ENCODE measurements at places on chromosomes 2 and 18.

- no peak for DNase-seq
These were observed 504.8 kb upstream of the NRP2 start for GRCh38 chr2:205177546-205177945.

GRCh38 chr2:239719791-239720360, 305.3 kb downstream of the NDUFA10 start:
- DNase-seq = no peak

DNA sequence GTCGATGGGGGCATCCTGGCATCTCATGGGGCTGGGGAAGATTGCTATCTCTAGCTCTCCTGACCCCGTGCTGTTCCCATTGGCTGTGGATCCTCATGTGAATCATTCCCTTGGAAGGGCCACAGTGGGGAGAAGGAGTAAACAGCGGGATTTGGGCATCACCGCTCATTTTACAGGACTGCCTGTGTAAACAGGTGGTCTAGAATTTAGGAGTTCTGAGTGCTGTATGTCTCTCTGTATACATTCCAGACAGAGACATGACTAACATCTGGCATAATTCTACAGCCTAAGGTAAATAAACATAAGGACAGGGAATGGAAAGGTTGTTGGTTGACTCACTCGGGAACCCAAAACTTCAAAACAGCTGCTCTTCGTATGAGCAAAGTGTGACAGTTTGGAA, 92.7 kb downstream of the COPS8 start:
- no peak for DNase-seq

- no peak for DNase-seq
These were observed 793.1 kb downstream of the ERBB4 start for GRCh38 chr2:211745295-211746097.

DNA sequence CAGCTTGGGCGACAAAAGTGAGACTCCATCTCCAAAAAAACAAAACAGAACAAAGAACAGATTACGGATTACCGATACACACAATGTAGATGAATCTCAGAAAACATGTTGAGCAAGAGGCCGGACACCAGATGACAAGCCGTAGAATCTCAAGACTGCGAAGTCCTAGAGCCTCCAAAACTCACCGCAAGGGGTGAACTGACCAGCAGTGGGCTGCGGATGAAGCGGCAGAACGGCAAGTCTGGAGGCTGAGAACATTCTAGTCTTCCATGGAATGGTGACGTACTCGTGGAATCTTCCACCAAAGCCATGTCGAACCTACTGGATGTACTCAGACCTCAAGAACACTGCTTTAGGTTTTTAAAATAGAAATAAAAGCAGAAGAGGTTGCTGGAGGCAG, 198.8 kb downstream of the NDUFA10 start:
- DNase-seq = no peak
